ENCODE measurements at places on chromosomes 5 and 9.

- no peak for DNase-seq
Measured at GRCh38 chr5:4142842-4143241, 547.2 kb downstream of the IRX1 start.

- DNase-seq, result no peak
Measured at GRCh38 chr5:56405116-56405908, 172.2 kb upstream of the ANKRD55 start.

- DNase-seq, result no peak
Measured at GRCh38 chr5:100902440-100903038, 543 bp downstream of the ST8SIA4 start.

- no peak for DNase-seq
Measured at GRCh38 chr5:61232490-61233050, 70.3 kb upstream of the SMIM15 start.

DNA sequence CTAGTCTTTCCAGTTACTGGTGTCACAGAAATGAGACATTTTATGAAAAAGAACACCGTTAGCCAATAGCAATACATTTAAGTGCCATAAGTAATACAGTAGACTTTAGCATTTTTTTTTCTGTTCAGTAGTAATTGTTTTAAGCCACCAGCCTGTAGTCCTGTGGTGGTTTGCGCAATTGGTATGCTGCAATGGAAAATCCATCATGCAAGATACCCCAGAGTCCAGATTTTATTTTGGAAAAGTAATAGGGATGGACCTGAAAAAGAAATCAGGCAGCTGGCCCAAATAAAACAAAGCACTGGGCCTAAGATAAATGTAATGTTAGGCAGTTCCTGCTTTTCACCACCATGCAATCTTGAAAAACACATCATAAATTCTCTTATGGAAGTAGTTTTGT is 94.6 kb upstream of the RASGRF2 start:
- DNase-seq, result no peak

DNA sequence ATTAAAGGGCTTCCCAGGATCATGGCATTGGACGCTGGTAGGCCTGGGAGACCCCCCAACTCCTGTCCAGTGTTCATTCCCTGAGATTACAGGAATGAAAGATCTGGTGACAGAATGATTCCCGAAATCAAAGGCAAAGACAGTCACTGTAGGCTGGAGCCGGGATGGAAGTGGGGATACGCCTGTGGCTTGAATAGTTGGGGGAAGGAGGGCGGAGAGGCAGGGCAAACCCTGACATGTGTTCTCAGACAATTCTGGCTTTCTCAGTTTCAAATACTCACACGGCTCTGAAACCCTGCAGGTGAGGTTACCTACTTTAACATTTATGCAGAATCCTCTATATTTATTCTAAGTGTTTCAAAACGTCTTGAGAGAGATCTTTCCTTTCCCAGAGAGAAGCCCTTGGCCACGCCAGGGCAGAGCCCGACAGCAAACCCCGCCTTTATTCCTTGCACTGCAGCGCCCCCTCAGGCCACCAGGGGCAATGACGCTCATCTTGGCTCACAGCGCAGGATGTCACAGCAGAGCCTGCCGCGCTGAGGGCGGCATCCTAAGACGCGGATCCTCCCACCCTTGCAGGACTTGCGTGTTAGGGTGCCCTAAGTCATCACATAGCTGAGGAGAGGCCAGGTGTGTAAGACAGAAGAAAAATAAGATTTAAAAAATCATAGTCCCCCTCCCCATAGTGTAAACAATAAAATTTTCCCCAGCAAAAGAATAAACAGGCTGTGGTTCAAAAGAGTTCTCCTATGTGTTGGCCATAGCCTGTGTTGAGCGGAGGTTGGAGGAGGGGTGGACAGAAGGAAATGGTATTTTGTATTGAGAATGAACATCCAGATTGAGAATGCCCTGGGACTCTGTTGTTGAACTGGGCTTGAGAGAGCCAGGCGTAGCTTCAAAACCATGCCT is 284.5 kb downstream of the NTRK2 start:
- DNase-seq, result peak; percentile 85

DNA sequence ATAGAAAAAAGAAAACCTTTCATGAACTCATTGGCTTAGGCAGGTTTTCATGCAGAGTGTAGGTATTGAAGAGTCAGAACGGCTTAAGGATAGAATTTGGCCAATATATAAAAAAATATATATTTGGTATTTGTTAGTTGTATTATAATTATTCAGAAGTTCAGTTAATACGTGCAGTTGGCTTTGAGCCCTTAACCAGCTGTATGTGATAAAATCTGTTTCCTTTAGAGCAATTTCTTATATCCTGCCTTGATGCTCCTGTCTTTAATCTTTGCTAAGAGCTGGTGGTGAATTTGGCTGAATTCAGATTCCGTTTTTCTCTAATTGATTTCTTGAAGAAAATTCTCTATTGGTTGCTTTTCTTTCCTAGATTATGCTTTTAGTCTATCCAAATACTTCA is 3.7 kb downstream of the ANXA1 start:
- DNase-seq, result no peak

DNA sequence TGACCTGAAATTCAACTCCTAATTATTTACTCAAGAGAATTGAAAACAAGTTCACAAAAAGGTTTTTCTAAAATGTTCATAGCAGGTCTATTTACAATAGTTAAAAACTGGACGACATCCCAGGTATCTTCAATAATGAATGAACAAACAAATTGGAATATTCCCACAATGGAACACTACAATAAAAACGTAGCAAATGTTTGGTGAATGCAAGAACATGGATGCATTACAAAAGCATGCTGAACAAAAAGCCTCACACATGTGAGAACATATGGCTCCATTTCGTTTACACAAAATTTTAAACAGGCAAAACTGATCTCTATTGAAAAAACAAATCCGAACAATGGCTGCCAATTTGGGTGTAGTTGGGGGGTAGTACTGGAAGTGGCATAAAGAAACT is 669.9 kb downstream of the MTRR start:
- DNase-seq, result no peak

- DNase-seq, result no peak
Measured at GRCh38 chr5:55021410-55021809, 2.6 kb upstream of the GZMK start.

DNA sequence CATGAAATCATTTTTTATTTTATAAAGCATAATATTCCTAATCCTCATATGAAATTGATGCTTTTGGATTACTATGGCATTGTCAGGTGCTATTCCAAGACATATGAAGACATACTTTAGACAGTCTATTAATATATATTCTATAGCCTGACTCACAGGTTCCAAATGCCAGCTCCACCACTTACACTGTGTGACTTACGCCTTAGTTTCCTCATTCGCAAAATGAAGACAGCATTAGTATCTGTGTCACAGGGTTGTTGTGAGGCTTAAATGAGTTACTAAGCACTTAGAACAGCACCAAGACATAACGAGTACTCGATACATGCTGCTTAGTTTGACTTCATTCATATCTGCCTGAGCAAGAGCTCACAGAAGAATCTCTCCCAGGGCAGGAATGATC is 132.2 kb upstream of the PTGER4 start:
- DNase-seq, result no peak

DNA sequence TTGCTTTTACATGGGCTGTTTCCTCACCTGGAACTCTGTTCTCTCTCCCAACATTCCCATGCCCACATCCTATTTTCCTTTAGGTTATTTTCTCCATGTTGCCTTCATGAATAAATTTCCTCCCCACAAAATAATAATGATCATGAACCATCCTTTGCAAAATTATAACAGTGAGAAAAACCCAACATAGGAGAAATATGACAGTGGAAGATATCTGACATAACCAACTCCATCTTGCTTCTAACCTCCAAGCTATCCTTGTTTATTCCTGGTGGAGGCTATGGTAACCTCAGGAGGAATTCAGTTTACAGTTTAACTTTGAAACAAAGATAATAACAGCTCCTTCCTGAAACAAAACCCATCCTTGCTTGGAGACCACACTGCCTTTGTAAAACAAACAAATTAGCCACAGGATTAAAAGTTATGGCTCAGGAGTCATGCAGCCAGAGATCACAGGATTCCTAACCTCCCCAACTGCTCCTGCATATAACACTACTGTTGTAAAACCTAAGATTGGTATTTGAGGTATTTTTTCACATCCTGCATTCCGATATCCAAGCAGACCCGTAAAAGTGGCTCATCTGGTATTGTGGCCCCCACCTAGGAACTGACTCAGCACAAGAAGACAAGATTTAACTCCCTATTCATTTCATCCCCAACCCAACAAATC is 212.4 kb downstream of the TRIM32 start:
- DNase-seq, result peak; percentile 67

DNA sequence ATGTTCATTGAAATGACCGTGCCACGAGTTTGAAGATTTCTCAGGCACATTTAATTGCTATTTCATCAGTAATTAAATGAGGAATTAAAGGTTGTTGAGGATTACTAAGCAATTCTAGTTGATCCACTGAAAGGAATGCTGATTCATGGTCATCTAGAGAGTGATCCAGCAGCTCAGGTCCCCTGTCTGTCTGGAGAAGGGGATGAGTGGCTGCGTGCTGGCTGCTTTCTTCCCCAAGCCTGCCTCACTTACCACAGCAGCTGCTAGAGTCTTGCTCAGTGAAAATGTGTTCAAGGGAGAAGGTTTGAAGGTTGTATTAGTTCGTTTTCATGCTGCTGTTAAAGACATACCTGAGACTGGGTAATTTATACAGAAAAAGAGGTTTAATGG is 7.8 kb upstream of the TGFBI start:
- DNase-seq, result peak; percentile 43

DNA sequence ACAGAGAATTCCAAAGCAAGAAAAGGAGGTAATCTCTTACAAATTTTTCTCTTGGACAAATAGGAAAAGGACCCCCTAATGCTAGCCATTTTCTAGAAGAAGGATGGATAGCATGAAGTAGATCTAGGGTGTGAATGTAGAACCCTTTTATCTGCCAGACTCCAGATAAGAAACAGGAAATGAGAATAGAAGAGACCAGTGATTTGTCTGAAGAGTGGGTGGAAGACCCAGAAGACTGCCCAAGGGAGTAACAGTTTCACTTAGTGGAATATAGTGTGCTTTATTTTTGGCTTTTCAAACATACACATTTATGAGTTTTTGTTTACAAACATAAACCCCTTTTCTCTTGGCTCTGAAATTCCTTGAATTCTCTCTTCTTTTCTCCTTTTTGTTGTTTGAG is 25.0 kb downstream of the ECM2 start:
- no peak for DNase-seq

DNA sequence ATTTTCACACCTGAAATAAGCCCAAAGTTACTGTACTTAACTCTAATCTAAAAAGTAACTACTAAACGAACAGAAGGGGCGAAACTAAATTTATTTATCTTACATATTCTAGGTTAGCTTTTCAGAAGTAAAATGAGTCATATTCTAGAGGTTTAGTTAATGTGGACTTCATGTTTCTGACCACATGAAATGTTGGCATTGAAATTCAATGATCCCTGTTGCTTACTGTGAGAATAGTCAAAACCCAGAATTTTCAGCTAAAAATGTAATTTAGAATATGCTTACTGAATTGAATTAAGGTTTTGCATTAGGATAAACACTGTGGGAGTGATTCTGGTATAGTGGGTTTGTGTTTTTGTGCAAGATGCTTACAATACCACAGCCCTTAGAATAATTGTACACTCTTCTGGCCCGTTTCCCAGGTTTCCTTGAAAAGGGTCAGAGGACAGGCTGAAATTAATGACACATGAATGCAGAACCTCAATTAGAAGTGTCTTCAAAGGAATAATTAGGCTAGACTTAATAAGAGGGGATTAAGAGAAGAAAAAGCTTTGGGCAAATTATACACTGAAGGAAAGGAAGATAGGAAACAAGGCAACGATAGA is 1.4 kb upstream of the SNX18 start:
- no peak for DNase-seq

GRCh38 chr5:22306011-22306410 is 547.1 kb downstream of the CDH12 start:
- DNase-seq, result no peak
